Activated CD8-positive, alpha-beta T cell treated with anti-CD3 and anti-CD28 coated beads for 36 hours (primary cell): ENCODE measurements at places on chromosomes 12 and 14.

DNA sequence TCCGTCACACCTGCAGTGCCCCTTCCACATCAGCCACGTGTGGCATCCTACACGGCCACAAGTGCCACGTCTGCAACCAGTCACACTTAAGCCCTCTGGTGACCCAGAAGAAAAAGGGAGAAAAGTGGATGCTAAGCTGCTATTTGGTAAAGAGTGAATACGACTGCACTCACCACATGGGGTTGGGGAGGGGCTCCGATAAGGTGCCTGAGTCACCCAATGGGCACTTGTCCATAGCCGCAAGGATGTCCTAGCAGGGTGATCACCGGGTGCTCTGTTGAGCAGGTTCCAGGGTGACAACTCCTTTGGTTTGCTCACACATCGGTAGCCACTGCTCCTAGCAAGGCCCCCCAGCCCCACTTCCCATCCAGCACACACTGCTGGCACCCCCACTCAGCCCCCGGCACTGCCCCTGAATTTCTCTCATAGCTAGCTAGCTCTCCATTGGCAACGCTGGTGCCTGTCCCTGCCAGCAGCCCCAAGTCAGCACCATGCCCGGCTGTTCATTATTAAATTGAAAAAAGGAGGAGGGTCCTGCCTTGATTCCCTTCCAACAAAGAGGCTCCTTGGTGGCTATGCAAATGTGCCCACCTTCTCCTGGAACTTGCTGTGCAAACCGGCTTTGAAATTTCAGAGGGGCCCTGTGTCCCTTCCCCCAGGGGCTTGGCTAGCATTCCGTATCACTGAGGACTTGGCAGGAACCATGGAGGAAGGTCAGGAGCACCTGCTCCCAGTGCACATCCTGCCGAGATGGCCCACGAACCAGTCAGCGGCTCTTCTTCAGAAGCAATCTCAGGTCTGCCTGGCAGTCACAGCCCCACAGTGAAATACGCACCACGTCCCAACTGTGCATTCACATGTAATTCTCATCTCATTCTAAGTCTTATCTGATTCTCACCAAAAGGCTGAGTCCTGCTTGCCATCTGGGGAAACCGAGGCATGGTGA is 227.7 kb upstream of the DIO3 start:
- no peak for DNase-seq

DNA sequence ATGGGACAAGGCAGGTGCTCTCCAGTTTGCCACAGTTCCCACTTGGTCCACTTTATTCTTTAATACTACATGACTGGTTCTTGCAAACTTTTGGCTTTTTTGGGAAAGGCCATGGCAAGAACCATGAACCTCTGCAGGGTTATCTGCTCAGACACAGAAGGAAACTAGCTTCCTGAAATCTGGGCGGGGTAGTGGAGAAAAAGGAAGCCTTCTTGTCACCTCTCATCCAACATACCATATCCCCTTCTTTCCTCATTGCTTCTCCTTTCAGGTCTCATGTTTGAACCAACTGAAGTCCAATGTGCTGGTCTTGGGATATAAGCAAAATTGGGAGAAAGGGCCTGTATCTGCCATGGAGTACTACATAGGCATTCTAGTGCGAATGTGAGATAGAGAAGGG is 5.5 kb upstream of the KLHL33 start:
- DNase-seq: no peak

DNA sequence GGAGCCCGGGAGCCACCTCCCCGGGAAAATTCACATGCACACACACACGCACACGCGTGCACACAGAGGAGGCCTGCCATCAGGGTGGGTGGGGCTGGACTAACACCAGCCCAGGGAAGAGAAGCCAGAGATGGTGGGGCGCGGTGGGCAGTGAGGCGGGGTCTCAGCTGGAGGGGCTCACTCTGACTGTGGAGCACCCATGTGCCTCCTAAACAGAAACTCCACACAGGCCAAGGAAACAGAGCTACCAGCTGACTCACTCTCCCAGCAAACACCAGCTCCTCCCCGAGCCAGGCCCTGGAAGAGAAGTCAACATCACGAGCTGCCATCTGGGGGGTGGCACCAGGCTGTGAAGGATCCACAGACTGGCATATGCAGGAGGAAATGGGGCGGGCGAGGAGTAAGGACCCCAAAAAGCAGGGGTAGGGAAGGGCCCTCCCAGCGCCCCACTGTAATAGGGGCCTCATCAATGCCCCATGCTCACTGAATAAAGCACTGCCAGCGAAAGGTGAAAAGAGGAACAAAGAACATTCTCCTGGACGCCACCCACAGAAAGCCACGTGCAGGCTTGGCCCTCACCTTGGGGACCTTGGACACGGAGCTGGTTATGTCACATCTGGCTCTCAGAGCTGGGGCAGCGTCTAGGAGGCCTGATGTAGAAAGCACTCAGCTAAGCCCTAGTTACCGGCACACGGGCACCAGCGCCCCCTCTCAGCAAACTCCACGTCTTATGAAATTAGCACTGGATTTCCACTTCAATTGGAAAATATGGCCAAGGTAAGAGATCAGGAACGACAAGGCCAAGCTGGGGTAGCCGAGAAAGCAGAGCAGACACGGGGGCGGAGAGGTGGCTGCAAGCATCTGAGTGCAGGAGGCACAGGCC is 8.4 kb upstream of the INF2 start:
- no peak for DNase-seq

- no peak for DNase-seq
These were observed 136.5 kb upstream of the DNM1L start for GRCh38 chr12:32542428-32543229.

DNA sequence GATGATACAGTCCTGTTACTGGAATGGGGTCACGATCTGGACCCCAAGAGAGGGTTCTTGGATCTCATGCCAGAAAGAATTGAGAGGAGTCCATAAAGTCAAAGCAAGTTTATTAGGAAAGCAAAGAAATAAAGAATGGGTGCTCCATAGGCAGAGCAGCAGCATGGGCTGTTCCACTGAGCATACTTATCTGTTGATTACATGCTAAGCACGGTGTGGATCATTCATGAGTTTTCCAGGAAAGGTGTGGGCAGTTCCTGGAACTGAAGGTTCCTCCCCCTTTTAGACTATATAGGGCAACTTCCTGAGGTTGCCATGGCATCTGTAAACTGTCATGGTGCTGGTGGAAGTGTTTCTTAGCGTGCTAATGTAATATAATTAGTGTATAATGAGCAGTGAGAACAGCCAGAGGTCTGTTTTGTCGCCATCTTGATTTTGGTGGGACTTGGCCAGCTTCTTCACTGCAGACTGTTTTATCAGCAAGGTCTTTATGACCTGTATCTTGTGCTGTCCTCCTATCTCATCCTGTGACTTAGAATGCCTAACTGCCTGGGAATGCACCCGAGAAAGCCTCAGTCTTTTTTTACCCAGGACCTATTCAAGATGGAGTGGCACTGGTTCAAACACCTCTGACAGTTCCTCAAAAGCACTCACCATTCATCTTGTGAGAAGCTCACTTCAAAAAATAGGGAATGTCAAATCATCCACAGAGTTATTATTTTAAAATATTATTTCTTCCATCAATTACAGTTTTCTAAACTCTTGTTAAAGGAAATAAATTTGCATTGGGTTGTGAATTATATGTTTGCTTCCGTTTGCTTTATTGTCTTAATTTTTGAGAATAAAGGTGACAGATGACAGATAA is 1358.8 kb upstream of the TMEM132C start:
- peak; percentile 46 for DNase-seq

DNA sequence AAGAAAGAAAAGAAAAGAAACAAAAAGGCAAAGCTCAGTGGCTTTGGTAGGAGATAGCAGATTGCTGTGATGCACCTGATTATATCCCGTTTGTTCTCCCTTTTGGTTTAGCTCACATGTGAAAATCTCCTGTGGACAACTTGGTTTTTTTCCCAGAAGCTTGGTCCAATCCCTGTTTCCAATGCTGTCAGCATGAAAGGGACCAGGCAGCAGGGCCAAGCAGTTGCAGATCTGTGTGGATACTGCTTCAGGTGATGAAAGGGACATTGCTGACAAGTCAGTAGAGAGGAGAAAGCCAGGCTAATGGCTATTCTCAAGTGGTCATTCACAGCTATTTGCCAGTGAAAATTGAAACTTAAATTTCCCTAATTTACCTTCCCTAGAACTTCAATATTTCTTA is 18.8 kb upstream of the SLCO1A2 start:
- no peak for DNase-seq

DNA sequence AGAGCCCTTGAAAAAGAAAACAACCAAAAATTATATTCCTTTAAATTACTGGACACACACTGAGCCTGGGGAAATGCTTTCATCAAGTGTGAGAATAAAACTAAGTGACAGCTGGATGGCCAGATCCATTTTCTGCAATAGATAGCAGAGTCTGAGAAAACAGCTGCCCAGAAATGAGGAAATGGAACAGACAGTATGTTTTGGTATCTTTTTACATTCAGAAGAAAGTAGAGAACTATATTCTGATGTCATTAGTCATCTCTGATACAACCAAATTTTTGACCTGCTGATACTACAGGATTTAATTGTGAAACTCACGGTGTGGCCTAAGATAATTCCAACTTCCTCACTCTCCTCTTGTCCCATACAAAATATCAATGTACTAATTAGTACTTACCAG is 78.2 kb downstream of the HMGA2 start:
- DNase-seq: no peak

GRCh38 chr12:56803750-56804149 is 40.6 kb downstream of the HSD17B6 start:
- no peak for DNase-seq

GRCh38 chr12:121138284-121138683 is 5.6 kb downstream of the P2RX7 start:
- no peak for DNase-seq

GRCh38 chr14:93195316-93195999 is 10.3 kb downstream of the LYSET start:
- DNase-seq: no peak

- no peak for DNase-seq
These were observed 240.0 kb downstream of the BMP4 start for GRCh38 chr14:53716578-53716977.

- DNase-seq: peak; percentile 66
These were observed 218.8 kb upstream of the BMP4 start for GRCh38 chr14:54175298-54175942.

DNA sequence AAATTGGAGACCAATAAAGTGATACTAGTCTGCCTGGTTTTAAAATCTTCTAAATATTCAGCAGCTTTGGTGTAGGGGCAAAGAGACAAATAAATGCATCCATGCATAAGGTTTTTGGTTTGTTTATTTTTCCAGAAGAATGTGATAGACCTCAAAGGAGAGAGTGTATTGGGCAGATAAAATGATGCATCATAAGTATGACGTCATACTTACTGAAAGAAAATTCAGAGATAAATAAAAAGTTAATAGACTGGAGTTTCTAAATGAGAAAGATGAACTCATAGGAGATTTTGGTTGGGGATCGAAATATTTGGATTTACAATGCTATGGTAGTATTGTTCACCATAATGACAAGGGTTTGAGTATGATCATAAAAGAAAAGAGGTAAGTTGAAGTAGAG is 10.2 kb downstream of the SYT10 start:
- no peak for DNase-seq
